Kidney glomerular epithelial cell (primary cell): ENCODE measurements at places on chromosomes 4 and X.
A peak's percentile ranks its signal among the peaks of the same experiment; 100 is the strongest.

- no peak for DNase-seq
These were observed 63.7 kb downstream of the ZFYVE28 start for GRCh38 chr4:2354760-2355159.

DNA sequence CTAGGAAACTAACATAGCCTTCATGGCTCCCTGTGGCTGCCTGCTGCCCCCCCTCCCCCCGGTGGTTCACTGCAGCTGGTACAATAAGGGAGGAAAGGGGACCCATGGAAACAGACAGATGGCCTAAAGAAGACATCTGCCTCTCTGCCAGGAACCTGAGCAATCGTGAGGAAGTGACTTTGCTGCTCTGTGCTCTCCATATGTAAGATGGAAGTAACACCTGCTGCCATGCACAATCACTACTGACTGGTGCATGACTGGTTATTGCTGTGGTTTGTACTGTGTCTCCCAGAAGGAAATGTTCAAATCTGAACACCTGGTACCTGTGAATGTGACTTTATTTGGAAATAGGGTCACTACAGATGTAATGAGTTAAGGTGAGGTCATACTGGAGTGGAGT, 43.6 kb downstream of the CD99L2 start:
- no peak for DNase-seq

GRCh38 chrX:154738011-154738738, 12.7 kb downstream of the GAB3 start:
- DNase-seq: no peak

- peak; percentile 60 for DNase-seq
These were observed 70.5 kb upstream of the HGFAC start for GRCh38 chr4:3371033-3372001.

DNA sequence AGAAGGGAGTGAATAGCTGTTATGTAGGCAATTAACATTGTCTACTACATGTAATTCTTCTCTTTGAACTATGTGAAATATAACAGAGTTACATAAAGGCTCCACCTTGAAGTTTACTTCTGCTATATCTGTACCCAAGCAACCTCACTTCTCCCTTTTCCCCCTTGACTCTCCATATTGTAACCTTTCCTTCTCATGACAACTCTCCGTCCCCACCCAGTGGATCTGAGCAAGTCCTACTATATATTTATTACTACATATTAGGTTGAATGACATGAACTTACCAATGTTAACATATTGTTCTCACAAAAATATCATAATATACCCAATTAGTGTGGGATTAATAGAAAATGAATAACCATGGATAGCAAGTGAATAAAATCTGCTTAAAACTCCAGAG, 93.2 kb upstream of the ATP8A1 start:
- DNase-seq: no peak

- peak; percentile 18 for DNase-seq
These were observed 14.8 kb upstream of the SPON2 start for GRCh38 chr4:1187182-1187581.

DNA sequence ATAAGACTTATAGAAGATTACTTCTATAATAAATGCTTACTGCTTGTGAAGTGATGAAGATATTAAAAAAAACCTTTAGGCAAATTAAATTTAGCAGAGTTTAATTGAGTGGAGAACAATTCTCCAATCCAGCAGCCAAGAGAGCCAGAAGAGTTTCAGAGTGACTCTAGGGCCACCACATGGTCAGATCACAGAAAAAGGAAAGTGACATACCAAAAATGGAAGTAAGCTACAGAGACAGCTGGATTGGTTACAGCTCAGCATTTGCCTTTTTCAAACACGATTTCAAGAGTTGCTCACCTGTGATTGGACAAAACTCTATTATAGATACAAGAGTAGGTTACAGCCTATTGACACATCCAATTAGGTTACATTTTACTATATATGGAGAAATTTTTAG, 79.0 kb upstream of the TRAM1L1 start:
- no peak for DNase-seq

GRCh38 chrX:8730812-8731558, 952 bp downstream of the ANOS1 start:
- DNase-seq: no peak

DNA sequence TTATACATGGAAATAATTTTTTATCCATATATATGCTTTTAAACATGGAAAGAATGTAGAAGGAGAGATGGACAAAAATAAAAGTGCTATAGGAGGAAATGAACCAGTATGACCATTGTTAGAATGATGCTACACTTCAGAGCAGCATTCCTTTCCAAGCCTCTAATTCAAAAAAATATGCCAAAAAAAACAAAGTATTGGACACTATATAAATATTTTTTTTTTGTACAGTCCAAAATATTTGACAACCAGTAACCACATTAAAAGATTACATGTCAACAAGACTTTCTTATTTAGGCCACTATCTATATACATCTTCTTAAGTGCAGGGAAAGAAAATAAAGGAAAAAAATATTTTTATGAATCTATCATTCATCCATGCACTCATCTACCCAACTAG, 198.6 kb downstream of the LRBA start:
- DNase-seq: no peak

GRCh38 chrX:16210061-16210460, 42.8 kb downstream of the MAGEB17 start:
- DNase-seq: no peak

GRCh38 chr4:60544981-60545380, 655.1 kb upstream of the ADGRL3 start:
- DNase-seq: no peak

GRCh38 chrX:11267425-11267824, 25.8 kb upstream of the AMELX start:
- peak; percentile 4 for DNase-seq

DNA sequence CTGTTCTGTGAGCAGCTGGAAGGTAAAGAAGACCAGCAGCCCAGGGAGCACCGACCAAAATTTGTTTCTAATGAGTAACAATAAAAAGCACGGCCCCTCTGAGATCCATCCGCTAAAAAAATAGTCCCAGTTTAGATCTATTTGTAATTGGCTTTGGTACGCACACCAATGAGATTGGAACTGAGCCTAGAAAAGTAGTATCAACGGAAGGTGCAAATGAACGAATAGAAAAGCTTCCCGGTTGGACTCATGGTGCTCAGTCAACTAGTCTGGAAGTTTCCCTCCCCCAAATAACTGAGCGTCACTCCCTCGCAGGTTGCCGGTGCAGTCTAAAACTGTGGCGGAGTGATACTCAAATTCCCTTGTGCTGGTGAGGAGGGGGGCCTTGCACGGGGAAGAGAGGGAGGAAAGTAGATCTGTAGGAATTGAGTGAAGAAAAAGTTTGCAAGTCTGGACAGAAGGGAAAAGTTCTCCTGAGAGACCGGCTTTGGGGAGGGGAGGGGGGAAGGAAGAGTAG, at the start of gene COL4A5:
TSS of gene COL4A5 (plus strand) at position 413 of the 517 bp plus-strand sequence. CDS start 288 bp downstream, outside the sequence.
- DNase-seq: peak; percentile 61

DNA sequence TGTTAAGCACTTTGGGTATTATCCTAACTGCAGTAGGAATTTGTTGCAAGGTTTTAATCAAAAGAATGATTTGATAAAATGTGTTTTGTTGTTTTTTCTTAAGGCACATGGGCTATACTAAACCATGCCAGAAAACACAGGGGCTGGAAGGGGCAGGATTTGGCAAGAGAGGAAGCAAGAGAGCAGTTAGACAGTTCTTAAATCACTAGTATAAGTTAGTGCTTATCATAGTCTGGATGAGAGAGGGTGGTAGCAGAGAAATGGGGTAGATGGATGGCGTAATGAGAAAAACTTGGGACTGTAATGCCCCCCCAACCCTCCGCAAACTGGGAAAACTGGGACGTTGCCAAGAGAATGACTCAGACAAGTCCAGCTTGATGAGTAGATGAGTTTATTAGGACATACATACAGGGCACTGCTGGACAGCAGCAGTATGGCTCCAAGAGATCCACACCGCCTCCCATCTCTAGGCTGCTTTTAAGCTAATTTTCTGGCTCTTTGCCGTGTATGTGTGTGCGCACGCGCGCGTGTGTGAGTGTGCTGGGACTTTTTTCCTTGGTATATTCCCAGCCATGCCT, 151.5 kb downstream of the PDLIM5 start:
- DNase-seq: no peak

DNA sequence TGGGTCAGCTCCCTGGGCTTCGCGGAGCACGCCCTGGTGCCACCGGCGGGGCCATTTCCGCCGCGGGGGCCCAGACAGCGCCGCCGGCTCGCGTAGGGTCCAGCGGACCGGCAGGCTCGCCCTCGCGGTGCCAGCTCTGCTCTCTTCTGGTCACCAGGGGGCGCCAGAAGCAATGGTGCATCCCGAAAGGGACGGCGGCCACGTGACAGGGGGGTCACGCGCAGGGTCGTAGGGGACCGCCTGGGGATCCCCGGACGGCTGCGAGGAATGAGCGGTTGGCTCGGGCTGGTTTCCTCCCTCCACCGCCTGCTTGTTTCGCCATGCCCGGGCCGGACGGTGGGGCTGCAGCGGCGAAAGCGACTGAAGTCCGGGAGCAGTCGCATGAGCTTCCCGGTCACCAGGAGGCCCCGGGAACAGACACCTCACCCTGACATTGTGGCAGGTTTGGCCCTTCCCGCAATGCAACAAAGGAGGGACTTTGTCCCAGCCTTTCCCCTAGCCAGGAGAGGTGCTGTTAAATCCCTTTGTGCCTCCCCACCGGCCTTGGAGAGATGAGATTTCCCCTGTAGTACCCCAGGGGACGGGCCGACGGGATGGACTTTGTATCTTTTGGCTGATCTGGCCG, 15.8 kb downstream of the ZCCHC12 start:
- peak; percentile 8 for DNase-seq

DNA sequence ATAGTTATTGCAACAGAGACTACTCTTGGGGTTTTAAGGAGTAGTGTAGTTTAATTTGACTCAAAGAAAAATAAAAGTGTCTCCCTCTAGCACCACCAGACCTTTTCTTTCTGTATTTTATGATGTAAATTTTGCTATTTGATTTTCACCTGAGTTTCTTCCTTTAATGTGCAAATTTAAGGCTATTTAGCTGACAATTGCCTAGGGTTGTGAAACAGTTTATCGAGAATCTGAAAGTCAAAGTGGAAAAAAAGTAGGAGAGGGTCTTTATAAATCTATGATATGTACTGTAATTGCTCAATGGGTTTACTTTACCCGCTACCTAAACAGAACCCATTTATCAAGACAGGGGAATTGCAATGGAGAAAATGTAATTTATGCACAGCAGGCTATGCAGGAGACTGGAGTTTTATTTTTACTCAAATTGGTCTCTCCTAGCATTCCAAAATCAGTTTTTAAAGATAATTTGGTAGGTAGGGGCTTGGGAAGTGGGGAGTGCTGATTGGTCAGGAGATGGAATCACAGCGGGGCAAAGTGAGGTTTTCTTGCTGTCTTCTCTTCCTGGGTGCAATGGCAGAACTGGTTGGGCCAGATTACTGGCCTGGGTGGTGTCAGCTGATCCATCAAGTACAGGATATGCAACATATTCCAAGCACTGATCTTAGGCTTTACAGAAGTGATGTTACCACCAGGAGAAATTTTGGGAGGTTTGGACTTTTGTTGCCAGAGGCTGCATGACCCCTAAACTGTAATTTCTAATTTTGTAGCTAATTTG, 228.6 kb upstream of the TACR3 start:
- no peak for DNase-seq

DNA sequence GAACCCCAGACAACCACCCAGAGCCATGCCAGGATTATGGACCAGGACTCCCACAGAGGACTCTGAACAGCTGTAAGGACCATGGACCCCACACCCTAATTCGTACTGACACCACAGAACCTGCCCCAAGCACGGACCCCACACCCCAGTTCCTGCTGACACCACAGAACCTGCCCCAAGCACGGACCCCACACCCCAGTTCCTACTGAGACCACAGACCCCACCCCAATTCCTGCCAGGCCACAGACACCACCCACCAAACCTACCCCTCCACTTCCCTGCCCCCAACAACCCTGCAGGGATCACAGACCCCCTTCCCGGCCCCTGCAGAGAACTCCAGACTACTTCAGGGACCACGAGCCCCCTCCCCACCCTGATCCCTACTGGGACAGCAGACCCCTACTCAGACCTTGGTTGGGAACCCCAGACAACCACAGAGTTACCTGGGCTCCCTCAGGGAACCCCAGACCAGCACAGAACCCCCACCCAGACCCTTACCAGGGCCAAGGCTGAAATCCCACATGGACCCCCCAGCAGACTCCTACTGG, 1.4 kb upstream of the DHRSX start:
- DNase-seq: no peak

DNA sequence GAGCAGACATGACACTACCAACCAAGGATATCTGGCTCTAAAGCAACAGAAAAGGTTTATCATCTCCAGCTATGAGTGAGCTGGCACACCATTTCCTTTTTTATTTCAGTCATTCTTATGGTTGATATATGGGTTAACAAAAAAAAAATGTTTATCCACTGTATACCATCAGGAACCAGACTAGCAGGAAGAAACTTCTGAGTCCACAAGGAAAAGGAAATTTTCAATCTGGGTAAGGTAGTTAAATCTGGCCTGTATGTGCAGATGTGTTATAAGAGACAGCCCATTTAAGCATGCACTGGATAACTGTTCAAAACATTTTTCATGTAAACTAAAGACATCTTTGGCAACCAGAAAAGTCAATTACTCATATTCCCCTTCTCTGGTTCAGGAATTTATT, 35.0 kb downstream of the AMMECR1 start:
- DNase-seq: no peak

- DNase-seq: no peak
These were observed 880.4 kb downstream of the PCDH18 start for GRCh38 chr4:136651932-136652331.

DNA sequence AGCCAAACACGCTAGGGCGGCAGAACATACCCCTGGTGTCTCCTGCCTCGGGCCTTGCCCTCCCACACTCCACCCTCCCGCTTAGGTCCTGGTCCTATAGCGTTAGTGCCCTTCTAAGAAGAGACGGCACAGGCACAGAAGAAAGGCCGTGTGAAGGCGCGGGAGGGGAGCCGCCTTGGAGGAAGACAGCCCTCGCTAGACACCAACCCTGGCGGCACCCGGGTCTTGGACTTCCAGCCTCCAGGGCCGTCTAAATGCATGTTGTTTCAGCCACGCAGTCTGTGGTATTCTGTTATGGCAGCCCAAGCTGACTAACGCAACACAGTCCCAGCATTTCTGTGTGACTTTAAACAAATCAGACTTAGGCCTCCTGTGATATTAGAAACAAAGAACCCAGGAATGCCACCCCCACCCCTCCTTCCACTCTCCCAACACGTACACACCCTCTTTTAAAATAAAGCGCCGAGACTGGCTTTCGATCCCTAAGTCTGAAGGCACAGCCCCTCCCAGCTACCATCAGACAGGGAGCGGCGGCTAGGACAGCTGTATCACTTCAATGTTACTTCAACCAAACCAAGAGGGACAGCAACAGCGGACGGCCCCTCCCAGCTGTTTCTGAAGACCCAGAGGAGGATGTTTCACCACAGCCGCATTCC, 128.0 kb downstream of the AFAP1 start:
- DNase-seq: peak; percentile 61

- no peak for DNase-seq
These were observed 31.5 kb downstream of the UCHL1 start for GRCh38 chr4:41288254-41288653.

GRCh38 chrX:140672840-140673731, 36.5 kb upstream of the LINC00632 start:
- no peak for DNase-seq

GRCh38 chr4:81136161-81136905, 78.7 kb downstream of the PRKG2 start:
- DNase-seq: no peak

- DNase-seq: no peak
These were observed 4.9 kb upstream of the SLC25A4 start for GRCh38 chr4:185138161-185138560.

- no peak for DNase-seq
These were observed 22.7 kb downstream of the NOP14 start for GRCh38 chr4:2940267-2941137.
